ENCODE measurements at places on chromosomes 5 and 9.

- DNase-seq, result no peak
Observed at GRCh38 chr9:93094658-93095204, 1.3 kb upstream of the CARD19 start.

DNA sequence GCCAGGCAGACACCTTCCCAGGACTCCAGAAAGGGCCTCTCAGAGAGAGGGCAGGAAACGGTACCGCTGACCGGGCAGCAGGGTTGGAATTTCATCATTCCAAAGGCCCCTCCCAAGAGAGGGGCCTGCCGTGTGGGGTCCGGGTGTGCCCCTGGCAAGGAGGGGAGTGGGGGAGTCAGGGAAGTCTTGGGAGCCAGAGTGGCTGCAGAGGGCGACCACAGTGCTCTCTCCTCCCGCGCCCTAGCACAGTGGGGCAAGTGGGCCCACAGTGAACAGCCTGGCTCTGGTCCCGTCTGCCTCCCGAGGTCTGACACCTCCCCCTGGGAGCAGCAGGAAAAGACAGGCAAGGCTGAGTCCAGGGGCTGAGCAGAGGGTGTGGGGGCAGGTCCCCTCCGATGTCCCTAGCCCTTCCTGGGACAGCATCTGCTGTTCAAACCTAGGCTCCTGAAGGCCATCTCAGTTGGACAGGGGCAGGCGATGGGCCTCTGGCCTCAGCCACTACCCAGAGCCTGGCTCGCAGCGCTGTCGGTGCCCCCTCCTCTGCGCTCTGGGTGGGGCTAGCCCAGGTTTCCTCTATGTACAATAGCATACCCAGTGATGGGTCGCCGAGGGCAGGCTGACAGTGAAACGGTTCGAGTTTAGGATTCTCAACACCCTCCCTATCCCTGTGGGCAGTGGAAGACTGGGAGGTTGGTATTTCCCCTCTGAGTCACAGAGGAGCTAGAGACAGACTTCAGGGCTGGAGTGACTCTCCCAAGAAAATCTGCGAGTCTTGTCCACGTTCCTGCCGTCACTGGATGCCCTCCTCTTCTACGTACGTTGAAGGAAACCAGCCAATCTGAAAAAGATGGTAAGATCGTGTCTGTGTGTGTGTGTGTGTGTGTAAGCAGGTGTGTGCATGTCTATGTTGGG, 25.4 kb upstream of the SARDH start:
- DNase-seq, result no peak

DNA sequence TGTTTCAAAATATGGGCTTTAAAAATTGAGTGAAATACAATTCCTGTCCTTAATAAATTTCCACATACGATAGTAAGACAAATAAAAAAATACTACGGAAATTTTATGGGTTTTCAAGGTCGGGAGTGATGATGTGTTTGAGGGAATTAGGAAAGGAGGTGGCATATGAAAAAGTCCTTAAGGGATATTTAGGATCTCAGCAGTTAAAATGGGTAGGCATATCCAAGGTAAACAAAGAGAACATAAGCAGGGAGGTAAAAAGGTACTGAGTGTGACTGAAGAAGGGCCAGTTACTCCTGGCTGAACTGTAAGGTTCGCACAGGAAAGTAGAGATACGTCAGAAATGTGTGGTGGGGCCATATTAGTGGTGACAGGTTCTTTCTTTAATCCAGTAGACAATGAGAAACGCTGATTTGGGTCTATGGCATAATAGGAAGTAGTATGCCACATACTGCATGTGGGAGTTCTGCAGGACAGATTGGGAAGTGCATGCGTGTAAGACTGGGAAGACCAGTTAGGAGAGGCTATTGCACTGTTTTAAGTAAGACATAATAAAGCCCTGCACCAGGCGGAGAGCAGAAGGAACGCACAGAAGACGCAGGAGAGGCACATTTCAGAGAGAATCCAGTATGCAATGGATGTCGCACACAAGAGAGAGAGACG, 937 bp upstream of the HMGCR start:
- peak; percentile 89 for DNase-seq

DNA sequence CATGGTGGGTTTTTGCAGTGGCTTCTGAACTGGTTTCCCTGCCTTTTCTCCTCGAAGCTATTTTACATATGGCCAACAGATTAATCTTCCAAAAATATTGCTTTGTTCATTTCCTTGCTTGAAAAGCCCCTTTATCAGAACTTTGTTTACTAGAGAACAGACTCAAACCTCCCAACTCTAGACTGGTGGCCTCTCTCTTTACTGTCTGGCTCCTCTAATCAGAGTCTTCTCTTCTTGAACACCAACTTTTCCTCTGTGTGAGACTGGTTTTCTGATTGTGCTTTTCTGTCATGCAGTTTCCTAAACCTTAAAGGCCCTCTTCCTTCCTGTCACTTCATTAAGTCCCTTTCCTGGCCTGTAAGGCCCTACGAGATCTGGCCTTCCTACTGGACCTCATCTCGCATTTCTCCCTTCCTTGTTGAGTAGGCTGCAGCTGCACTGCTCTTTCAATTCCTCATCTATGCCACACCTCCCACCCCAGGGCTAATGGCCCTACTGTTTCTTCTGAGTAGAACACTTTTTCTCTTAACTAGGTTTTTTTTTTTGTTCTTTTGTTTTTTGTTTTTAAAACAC, 5.7 kb downstream of the C9orf43 start:
- DNase-seq, result no peak

DNA sequence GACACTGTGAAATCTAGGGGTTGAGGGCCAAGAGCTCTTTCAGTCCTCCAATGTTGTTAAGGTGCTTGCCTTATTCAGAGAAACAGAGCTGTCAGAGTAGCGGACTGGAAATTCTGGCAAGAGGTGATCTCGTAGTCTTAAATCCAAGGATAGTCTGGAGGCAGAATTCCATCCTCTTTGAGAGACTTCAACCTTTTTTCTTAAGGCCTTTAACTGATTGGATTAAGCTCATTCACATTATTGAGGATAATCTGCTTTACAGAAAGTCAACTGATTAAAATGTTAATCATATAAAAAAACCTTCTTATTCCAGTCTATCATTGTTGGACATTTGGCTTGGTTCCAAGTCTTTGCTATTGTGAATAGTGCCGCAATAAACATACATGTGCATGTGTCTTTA, 243.1 kb upstream of the COX7C start:
- DNase-seq, result no peak

- DNase-seq, result no peak
Observed at GRCh38 chr9:19876569-19877316, 87.9 kb upstream of the SLC24A2 start.

GRCh38 chr9:121491111-121491510, 8.5 kb downstream of the GGTA1 start:
- DNase-seq, result no peak

GRCh38 chr9:104177003-104177611, 83.0 kb downstream of the SMC2 start:
- peak; percentile 51 for DNase-seq

DNA sequence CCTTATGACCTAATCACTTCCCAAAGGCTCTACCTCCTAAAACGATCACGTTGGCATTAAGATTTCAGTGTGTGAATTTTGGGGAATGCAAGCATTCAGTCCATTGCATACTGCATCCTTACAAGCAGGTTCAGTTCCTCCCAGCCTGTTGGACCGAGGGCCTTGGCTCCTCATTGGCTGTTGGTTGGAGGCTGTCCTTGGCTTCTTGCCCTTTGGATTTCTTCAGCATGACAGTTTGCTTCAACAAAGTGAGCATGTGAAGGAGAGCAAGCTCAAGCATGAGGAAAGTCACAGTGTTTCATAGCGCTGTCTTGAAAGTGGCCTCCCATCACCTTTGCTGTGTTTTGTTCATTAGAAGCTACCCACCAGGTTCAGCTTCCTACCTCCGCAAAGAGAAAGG, 109.5 kb downstream of the GADD45G start:
- DNase-seq, result peak; percentile 58

Measured in bronchial epithelial cell (primary cell).